ENCODE measurements at places on chromosomes 6 and 20. TPM values are rescaled to one million over a fixed set of nuclear protein-coding genes. Genes with fewer than 3 reads are reported as not detected.

The PLN gene
- total RNA-seq, result not detected

The WFDC5 gene
- not detected for total RNA-seq

The ADAM33 gene
- 14.1 TPM for total RNA-seq

The AVP gene
- total RNA-seq, result not detected

The ZBTB12 gene
- total RNA-seq, result 2.1 TPM
